ENCODE measurements at places on chromosomes 2 and 18.
A peak's percentile ranks its signal among the peaks of the same experiment; 100 is the strongest.

DNA sequence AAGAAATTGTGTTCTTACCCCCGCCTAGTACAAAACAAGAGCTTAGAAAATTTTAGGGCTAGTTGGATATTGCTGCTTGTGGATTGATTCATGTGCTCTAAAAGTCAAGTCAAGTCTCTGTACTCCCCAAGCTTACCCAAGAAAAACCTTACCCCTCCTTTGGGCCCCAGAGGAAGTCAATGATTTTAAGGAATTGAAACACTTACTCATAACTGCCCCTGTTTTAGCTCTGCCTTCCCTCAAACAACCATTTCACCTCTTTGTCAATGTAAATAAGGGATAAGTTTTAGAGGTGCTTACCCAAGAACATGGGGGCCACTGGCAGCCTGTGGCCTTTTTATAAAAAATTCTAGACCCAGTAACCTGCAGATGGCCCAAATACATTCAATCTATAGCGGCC, 136.6 kb upstream of the RMP24 start:
- peak; percentile 2 for DNase-seq

DNA sequence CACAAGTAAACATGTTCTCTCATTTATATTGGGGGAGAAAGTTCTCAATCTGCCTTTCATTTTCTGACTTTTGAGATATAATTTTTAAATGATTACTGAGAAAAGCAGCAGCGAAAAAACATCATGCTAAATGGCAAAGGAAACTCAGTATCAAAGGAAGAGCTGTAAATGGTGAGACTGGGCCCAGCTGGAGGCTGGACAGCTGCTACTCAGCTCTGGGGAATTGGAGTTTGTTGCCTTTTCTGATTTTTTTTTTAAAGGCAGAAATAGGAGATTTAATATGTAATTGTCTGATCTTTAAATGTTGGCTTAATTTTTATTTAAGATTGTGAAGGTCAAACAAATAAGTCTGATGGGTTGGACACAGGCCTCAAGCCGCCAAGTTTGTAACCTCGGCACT, 137.1 kb upstream of the TACR1 start:
- no peak for DNase-seq

GRCh38 chr18:321865-322467, 54.1 kb upstream of the THOC1 start:
- no peak for DNase-seq

- DNase-seq, result peak; percentile 46
These were observed 246.4 kb downstream of the PRKCE start for GRCh38 chr2:45897842-45898241.

- no peak for DNase-seq
These were observed 298.2 kb downstream of the EIPR1 start for GRCh38 chr2:3079466-3079865.

DNA sequence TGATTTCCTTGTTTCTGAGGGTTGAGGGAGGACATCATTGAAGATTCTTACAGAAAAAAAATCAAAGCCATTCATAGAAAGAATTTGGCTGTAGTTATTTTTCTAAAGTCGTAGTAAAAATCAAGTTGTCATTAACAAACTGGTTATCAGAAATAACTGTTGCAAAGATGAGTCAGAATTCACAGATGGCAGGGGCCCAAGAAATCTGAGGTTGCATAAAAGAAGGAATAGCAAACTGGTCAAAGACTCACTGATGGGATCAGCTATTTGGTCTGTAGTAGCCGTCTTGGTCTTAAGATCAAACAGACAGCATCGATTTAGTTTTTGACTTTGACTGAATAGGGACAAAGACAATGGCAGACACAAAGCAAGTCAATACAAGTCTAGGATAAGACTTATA, 334.3 kb downstream of the FIGN start:
- no peak for DNase-seq

GRCh38 chr18:54268751-54269150, 566 bp upstream of the POLI start:
- DNase-seq, result no peak

GRCh38 chr18:53790786-53791185, 433.7 kb downstream of the MBD2 start:
- no peak for DNase-seq

- no peak for DNase-seq
These were observed 399.1 kb upstream of the ATP5MC3 start for GRCh38 chr2:175580652-175581051.

DNA sequence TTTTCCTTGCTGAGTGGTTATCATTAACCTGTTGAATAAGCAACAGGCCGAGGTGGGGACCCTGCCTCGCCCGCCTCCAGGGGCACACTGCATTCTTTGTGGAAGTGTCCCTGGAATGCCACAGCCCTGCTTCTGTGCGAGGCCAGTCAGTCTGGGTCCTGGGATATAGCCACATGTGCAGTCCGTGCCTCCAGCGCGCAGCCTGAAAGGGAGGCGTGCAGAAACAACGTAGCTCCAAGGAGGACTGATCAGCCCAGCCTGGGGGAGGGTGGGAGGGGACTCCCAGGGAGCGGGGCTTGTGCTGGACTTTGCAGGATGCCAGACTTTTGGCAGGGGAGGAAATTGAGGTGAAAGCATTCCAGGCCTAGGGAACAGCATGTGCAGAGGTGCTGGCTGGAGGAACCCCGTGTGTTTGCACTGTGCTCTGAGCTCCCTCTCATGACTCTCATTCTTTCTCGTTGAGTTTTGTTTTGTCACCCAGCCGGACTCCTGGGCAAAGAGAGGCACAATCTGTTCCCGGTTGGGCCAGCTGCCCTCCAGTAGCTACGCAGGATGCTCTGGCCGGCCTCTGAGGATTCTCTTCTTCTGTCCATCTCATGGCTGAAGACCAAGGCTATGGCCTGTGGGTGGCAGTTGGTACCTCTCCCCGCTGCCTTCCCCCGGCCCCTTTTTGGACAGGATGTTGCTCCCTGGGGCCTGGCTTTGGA, 39.7 kb downstream of the HPCAL1 start:
- DNase-seq, result no peak

- no peak for DNase-seq
These were observed 59.8 kb downstream of the GYPC start for GRCh38 chr2:126715576-126716406.

- DNase-seq, result no peak
These were observed 5.5 kb downstream of the UBE2E3 start for GRCh38 chr2:180985771-180986395.

GRCh38 chr2:37775908-37776250, 104.4 kb upstream of the CDC42EP3 start:
- DNase-seq, result no peak

- no peak for DNase-seq
These were observed 99.2 kb downstream of the DYNAP start for GRCh38 chr18:54690198-54690597.

DNA sequence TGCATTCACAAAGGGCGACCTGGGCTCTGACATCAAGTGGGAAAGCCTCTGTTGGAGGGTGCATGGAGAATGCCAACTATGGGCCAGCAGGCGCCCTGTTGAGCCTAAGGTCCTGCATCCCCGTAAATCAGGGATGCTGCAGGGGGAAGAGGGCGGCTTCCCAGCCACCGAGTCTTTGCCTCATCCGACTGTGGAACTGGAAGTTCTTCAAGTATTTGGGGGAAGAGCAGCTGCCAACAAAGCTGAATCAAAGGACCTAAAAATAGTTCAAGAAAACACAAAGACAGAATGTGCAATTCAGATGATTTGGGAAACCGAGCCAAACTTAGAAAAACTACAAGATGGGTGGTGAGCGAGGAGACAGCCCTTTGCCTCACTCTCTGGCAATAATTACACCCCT, 281.1 kb upstream of the MGAT5 start:
- DNase-seq, result no peak

DNA sequence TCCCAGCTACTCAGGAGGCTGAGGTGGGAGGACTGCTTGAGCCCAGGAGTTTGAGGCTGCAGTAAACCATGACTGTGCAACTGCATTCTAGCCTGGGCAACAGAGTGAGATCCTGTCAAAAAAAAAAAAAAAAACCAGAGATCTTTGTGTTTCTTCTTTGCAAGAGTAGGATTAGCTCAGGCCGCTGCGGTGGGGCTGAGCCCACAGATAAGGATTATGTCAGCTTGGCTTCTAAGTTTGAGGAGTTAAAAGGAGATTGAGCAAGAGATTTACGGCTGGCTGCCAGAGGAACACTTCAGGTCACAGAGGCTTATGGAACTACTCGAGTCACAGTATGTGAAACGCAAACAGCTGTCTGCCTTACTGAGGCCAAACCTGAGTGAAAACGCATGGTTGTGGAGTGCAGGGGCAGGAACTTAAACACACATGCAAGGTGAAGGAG, 146.7 kb upstream of the L3MBTL4 start:
- DNase-seq, result no peak

- DNase-seq, result no peak
These were observed 371.6 kb downstream of the RPRM start for GRCh38 chr2:153106802-153107477.

DNA sequence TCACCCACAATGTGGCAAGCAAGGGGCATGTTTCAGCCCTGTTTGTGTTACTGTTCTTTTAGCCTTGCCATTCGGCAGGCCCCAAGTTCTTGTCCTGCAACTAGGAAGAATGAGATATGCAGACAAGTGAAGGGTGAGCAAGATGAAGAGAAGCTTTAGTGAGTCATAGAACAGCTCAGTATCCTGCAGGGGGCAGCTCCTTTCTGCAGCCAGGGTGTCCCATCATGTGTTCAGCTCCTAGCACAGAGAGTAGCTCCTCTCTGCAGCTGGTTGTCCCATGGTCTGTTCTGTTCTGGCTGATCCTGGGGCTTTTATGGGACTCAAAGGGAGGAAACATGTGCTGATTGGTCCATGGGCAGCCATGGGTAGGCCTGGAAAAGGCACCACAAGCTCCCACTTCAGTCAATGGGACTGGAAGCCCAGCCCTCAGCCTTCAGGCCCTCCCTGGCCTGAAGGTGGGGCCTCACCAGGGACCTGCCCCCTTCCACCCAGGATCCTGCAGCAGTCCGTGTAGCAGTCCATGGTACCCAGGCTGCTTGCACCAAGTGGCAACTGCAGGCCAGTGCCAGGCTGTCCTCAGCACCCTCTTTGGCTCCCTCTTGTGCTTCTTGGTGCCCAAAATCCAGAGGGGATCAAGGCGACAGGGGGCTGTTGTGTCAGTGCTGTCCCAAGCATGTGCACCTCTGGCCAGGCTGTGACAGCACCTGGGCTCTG, 326.4 kb downstream of the NR4A2 start:
- no peak for DNase-seq

DNA sequence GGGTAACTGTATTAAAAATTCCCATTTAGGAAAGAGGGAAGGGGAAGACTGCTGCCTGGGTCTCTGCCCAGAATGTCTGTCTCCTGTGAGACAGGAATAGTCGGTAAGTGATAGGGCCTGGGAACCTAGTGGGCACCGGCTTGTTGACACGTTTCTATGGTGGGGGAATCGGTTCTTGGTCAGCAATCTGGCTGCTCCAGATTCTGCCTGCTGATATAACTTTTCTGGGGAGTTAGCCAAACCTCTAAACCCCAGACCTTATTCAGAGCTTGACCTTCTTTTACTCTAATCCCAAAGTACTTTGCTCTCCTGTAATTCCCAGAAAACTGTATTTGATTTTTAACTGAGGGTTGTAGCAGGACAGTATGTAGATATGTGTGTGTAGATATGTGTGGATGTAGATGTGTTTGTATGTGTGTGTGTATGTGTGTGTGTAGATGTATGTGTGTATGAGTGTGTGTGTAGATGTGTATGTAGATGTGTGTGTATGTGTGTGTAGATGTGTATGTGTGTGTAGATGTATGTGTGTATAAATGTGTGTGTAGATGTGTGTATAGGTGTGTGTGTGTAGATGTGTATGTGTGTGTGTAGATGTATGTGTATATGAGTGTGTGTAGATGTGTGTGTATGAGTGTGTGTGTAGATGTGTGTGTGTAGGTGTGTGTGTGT, 61.8 kb upstream of the TXNDC2 start:
- DNase-seq, result no peak

DNA sequence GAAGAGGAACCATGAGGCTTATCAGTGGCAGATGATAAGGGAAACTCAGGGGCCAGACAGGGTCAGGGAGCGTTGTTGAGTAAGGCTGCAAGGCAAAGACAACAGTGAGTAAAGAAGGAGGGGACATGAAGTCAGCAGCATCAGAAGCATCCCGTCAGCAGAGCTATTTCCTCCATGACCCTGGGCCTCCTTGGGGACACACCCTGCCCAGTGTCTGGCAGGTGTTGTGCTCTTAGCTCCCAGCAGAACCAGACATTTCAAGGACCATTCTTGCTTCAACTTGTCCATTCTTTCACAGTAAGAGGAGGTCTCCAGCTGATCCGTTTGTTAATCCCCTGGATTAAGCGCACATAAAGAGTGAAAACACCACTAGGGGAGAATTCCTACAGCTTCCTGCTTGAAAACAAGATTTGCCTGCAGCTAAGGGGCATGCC, 88.7 kb upstream of the MEIS1 start:
- no peak for DNase-seq

- no peak for DNase-seq
These were observed 250.8 kb upstream of the CTAGE1 start for GRCh38 chr18:22668496-22668895.

- no peak for DNase-seq
These were observed 66.1 kb upstream of the SMAD7 start for GRCh38 chr18:49016648-49017539.

GRCh38 chr2:200747668-200748618, 63.8 kb upstream of the BZW1 start:
- no peak for DNase-seq

DNA sequence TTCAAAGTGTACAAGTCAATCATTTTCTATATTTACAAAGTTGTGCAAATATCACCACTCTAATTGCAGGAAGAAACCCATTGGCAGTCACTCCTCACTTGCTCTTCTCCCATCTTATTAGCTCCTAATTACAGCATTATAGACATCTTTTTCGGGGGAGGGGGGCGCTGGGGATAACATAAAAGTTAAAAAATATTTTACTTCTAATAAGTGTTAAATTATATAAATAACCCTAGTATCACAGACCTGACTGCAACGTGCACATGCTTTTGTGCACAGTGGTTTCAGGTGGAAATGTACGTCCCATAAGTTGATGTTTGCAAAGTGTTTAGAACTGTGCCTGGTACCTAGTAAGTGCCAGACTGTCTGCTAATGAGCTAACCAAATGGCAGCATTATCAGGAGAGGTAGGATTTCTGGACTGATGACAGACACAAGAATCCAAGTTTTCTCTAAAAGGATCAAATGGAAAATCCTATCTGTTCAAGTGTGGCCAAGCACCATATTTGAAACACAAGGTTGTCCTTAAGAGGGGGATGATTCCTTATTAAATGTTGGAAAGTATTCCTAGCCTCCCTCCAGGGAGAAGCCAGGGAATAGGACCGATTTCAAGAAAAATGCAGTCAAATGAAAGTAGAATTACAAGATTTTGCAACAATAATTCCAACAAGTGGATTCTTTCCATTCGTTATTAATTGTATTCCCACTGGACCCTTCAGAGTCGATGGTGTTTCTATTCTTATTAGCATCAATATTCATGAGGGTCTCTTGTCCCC, 70.0 kb downstream of the ACKR3 start:
- no peak for DNase-seq

GRCh38 chr18:78978349-78979055, 1.1 kb upstream of the SALL3 start:
- DNase-seq, result no peak

DNA sequence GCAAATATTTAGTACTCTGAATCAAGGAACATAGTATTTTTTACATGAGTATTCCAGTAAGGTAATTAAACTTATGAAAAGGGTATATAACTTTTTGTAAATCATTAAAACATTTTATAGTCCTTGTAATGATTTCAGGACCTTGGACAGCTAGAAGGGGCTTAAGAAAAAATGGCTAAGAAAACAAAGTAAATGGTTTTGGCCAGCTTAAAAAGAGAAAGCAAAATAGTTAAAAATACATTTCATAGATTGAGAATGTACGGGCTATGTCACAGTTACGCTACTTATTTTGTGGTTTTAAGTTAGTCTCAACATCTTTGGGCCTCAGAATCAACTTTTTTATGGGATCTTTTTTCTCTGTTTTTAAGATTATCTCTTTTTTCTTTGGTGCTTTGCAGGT, 26.7 kb downstream of the POLI start:
- no peak for DNase-seq

GRCh38 chr18:58723810-58724602, 52.7 kb downstream of the MALT1 start:
- DNase-seq, result no peak
